NCI-H1930 (cell line): ENCODE measurements at places on chromosomes 11 and 22.

- no peak for DNase-seq
These were observed 12.4 kb downstream of the FGF19 start for GRCh38 chr11:69691463-69691862.

DNA sequence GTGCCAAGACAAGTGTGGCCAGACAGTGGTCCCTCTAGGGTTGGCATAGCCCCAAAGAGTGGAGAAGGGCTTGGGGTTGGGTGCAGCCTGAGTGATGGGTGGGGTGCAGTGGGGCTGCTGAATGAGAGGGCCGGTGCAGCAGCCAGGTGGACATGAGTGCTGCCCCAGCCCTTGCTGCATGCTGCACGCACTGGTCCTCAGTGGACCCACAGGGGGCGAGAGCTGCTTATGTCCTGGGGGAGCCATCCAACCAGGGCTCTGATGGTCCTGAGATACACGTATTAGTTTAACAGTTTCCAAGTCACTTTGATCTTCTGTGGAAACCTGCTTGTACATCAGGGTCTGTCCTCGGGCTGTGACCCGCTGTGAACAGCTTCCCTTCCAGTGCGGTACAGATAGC lies 23.9 kb upstream of the ACR start:
- DNase-seq, result no peak

DNA sequence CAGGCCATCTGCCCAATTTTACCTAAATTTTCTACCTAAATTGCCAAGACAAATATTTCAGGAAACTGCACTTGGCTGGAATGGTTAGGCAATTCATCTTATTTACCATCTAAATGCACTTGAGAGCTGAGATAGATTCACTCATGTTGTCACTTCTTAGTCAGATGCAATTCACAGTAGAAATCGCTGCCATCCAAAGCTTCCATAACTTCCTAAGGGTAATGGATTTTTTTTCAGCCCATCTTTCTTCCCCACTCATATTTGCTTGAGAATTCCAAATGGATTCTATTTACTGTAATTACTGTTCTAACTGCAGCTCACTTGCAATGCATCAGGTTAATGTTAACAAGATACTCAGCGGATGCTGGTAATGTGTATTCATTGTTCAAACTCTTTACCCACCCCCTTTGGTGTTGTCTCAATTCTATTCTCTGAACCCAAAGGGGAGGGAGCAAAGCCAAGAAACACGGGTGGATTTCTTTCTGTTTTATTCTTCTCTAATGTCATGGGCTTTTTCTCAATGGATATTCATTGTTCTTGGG lies 96.0 kb downstream of the TENM4 start:
- no peak for DNase-seq

GRCh38 chr11:18188796-18189195 lies 16.2 kb downstream of the MRGPRX4 start:
- no peak for DNase-seq

DNA sequence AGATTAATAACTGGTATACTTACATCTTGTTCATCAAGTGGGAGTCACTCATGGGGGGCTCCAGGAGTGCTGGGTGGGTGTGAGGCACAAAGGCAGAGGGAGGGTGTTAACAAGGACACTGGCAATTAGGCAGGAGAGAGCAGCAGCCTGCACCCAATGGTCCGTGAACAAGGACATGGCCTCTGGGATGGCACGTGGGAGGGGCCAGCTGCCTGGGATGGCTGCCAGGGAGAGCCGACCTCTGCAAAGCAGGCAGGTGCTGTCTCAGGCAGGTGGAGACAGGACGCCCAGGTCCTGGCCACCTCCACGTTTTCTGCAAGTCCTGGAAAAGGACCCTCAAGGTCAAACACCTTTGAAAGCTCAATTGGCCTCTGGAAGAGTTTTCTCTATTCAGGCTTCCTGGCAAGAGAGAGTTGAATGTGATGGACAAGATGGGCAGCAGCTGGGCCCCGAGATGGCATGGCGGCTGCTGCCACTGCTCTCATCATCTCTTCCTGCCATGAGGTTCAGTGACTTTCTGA lies 257.1 kb downstream of the BUD13 start:
- DNase-seq, result no peak

- DNase-seq, result no peak
These were observed 84.9 kb upstream of the TRIM77 start for GRCh38 chr11:89625171-89625570.

GRCh38 chr11:93819966-93820695 lies 30.3 kb downstream of the VSTM5 start:
- no peak for DNase-seq

GRCh38 chr11:33018840-33019239 lies 3.2 kb downstream of the DEPDC7 start:
- DNase-seq, result no peak

DNA sequence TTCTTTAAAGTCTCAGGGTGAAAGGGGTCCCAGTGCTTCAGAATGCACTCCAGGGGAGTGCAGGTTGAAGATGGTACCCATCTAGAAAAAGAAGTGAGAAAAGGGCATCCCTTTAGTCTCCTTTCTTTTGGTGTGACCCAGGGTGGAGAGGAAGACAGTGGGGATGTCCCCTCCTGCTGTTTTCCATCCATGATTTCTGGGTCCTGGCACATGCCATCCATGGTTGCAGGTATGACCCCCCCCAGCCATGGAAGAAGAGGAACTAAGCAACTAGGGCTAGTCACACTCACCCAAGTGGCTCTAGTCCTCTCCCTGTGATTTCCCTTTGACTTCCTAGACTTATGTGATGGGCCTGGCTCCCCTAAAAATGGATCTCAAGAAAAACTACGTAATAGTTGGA lies 15.9 kb upstream of the EI24 start:
- DNase-seq, result no peak

GRCh38 chr11:57315491-57315890 lies 9.3 kb downstream of the TNKS1BP1 start:
- no peak for DNase-seq

- DNase-seq, result no peak
These were observed 963.4 kb upstream of the CCDC90B start for GRCh38 chr11:84249344-84250135.

GRCh38 chr11:115926601-115927000 lies 422.4 kb upstream of the CADM1 start:
- DNase-seq, result no peak
